A549 (cell line): ENCODE measurements at places on chromosomes 2 and 18.
A peak's percentile ranks its signal among the peaks of the same experiment; 100 is the strongest.

DNA sequence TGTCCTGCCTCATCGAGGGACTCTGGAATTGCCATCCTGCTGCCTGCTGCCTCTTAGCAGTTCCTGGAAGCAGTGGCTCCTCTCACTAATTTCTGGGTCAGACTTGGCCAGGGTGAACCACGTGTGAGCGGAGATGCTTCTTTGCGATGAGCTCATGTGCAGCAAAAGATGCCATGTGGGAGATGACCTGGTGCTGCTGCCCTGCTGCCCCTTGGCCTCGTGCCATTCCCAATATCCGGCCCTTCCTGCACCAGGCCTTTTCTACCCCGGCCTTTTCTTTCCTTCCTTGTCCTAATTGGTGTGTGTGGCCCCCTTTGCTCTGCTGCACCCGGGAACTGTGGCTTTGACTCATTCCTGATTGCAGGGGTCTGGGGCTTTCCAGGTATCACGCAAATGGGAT, 296.9 kb upstream of the HS6ST1 start:
- DNase-seq = no peak

DNA sequence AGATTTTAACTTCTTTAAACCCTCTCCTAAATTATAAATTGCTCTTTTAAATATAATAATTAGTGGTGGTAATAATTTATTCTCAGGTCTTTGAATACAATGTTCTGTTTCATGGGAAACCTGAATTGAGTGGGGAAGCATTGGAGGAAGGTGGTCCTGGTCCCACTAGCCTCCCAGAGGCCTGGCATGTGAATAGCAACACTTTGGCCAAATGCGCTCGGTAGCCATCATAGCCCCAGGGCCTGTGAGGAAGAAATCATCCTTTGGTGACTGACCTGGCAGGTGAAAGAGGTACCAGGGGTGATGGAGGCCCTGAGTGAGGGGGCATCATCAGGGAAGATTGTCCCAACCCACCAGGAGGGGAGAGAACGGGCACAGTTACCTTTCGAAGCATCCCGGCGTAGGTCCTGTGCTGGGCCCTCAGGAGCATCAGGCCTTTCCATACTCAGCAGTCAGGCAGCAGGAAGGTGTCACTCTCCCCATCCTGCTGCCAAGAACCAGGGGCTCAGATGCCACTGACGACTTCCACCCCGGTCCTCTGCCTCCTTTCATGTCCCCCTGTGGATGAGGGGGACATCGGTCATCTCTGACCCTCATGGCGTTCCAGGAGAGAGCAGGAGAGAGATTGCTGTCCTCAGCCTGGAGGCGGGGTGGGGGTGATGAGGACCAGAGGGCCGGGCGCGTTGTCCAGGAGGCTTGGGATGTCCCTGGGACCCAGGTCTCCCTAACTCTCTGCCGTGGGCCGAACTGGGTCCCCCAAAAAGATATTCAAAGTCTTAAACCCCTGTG, 78.6 kb upstream of the HPCAL1 start:
- DNase-seq = no peak

- DNase-seq = no peak
These were observed 350.3 kb upstream of the FAM98A start for GRCh38 chr2:33949371-33949770.

DNA sequence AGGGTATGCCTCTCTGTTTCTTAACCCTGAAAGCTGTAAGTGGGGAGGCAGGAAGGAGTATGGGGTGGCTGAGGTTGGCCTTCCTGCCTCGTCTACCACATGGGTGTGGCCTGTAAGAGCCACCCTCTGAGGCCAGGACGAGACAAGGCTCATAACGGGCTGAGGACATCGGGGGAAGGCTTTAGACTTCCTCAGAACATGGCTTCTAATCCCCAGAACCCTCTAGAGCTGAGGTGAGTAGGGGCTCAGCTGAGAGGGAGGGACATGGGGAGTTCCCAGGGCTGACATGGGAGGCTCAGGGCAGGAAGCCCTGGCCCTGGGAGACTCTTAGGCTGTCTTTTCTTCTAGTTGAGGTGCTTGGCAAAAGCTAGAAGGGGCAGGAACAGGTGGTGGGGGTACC, 36.7 kb downstream of the EMX1 start:
- DNase-seq = no peak

DNA sequence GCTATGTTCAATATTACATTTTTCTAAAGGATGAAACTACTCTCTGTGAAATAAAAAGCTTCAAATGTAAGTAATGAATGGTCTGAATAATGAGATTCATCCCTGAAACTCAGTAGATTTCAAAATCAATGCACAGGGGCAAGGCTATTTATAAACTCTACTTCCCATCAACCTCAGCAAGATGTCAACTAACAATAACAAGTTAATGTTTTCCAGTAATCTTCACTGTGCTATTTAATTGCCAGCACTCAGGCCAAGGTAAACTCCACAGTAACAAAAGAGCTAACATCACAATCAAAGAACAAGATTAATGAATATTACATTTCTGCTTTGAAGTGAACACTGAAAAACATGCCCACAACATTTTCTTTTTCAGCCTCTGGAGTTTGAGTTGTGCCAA, 144.3 kb upstream of the ZFP36L2 start:
- no peak for DNase-seq

DNA sequence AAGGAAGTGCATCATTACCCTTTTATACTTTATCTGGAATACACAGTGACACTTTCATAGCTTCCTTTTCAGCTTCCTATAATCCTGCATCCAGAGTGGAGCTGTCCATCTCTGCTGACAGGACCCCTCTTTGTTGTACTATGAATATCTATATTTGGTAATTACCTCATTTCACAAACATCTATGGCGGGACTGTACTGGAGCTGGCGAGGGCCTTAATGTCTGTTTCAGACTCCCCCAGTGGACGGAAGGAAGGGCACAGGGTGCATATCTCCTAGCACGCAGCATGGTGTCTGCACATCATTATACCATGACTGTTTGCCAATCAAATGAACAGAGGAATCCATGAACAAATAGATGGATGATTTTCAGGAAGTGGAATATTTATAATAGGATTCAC, 142.3 kb downstream of the SOX11 start:
- no peak for DNase-seq

GRCh38 chr2:109032229-109032820, 43.3 kb upstream of the EDAR start:
- no peak for DNase-seq

DNA sequence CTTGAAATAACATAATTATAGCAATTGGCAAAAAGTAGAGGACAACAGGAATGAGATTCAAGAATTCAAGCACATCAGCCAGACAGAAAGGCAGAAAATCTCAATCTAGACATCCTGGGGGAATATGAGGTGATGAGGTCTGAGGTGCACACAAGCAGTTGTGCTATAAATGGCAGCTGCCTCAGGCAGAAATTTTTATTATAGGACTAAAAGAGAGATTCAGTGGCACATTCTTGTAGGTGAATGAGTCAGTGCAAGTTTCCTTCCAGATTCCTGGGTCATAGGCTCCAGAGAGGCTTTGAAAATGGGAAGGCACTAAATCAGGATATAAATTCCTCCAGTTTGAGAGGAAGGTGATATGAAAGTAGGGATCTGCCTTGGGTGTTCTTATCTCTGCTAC, 127.2 kb upstream of the THSD7B start:
- DNase-seq = no peak

DNA sequence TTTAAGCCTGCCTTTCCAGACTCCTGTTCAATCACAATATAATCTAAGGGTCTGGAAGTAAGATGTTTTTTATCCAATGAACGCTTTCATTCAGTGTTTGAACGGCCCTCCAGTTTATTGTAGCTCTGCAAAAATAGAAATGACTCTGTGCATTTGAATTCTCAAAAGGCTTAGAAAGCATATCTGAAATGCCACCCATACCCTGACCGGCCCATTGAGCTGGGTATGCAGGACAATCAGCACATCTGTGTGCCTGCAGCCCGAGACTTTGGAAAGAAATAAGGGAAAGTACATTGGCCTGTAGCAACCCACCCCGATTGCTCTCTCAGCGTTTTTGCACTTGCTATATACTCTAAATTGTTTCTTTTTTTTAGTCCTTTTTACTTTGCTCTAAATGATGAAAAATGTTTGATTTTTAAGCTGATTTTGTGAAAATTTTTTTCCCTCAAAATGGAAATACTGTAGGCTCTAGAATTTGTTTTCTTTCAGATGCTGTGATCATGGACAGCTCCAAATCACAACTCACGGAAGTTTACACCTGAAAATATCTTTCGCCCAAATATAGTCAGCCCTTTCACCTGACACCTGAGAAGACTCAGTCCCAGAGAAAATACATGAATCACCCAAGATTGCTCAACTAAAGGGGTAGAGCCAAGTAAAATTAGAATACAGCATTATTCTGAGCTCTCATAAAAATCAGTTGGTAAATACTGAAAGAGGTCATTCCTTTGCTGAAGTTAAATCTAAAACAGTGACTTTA, 194.5 kb upstream of the SIX3 start:
- DNase-seq = no peak

DNA sequence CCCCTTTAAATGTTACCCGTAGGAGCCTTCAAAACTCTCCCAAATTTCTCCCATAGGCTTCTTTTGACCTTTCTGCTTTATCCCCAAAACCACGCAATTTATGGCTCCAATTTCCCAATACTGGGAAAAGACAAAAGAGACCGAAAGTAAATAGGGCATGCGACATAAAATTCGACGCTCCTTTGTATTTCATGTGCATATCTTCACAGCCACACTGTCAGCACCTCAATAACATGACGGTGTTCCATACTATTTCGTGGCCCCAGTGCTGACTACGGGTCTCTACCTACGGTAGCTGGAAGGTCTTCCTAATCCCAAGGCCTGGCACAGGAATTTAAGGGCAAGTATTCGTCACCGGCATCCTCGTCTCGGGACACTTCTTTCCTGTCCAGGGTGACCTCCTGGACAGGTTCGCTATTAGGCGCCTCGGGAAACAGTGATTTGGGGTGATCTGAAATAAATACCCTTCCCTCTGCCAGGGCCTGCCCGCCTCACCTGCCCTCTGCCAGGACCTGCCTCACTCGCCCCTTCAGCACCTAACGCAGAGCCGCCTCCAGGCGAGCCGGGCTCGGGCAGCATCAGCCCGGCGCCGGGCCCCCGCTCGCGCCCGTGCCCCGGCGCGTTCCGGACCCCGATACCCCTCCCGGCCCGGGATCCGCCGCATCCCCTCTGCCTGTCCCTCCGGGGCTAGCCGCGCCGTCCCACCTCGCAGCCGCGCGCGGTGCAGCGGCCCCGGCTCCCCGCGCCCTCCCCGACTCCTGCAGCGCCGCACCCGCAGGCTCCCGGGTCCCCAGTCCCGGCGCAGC, 680 bp downstream of the DTNB start:
- DNase-seq = peak; percentile 50

- no peak for DNase-seq
These were observed 3.6 kb downstream of the LDLRAD4 start for GRCh38 chr18:13221869-13222855.

DNA sequence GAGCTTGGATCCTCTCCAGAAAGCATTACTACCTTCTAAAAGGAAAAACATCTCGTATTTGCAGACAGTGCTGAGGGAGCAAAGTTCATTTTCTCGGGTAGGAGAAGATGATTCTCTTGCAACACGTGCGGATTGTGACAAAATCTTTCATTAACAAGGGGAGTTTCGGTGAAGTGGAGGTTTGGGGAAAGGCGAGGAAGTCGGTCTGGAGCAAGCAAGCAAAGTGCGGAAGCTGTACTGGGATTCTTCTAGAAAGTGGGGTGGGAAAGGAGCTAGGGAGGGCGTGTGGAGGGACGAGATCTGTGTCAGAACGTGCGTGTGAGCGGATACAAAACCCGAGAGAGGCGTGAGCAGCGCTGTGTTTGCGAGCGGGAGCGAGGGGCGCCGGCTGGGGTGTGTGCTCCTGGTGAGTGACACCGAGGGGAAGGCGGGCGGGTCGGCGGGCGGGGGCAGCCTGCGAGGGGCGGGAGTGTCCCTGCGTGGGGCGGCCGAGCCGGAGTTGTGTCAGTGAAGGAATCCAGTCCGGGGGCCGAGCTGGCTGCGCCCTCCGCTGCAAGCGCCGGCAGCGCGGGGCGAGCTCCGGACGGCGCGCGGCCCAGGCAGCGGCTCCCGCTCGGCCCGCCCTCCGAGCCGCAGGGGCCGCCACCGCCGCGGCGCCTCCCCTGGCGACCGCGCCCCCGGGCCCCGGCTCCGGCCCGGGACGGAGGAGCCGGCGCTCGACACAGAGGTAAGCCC, at the start of gene SPATS2L:
SPATS2L (plus strand) TSS at position 498 of the 735 bp plus-strand sequence. CDS start 82,552 bp downstream, outside the sequence.
- DNase-seq = peak; percentile 87

- DNase-seq = peak; percentile 43
These were observed at the start of gene TUBA4B for GRCh38 chr2:219252900-219253752. TSS of gene TUBA4B (plus strand) at chr2:219253243. CDS start at chr2:219253408, 165 bp downstream.

GRCh38 chr2:15728245-15728938, 136.7 kb downstream of the DDX1 start:
- DNase-seq = no peak

DNA sequence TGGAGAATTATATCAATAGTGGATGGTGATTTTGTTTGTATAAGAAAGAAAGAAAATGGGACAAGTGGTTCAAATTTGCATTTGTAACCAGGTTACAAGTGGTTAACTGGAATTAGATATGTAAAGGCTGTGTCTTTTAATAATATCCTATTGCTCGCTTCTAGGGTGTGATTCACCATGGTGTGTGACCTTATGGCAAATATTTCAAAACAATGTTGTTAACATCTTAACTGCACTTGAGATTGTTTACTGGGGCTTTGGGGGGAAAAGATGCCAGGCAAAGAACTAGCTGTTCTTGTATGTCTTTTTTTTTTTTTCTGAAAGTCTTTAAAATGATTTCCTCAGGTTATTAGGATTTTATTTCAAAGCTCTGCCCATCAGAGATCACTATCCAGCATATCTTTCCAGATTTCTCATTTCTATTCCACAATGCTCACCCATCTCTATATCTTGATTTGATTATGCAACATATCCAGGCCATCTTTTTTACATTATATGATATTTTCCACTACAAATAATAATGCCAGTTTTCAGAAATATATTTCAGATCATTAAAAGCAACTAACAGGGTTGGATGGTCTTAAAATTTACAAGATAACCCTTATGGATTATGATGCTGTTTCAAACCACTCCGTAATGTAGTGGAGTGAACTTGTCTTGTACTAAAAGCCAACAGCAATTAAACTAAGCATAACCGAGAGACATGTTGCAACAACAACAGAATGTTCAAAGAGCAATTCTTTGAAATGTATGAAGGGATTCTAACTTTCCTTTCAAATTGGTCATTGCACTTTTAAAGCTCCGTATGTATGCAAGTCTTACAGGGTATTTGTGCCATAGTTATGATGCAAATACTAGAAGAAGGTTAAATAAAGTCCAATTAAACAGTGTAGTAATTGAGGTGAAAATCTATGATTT, 341.5 kb upstream of the ETAA1 start:
- no peak for DNase-seq

- no peak for DNase-seq
These were observed 72.2 kb downstream of the LNPK start for GRCh38 chr2:175929850-175930249.

GRCh38 chr2:111694700-111695101, 189.3 kb downstream of the ANAPC1 start:
- no peak for DNase-seq
